ENCODE measurements at places on chromosomes 7 and 10.

DNA sequence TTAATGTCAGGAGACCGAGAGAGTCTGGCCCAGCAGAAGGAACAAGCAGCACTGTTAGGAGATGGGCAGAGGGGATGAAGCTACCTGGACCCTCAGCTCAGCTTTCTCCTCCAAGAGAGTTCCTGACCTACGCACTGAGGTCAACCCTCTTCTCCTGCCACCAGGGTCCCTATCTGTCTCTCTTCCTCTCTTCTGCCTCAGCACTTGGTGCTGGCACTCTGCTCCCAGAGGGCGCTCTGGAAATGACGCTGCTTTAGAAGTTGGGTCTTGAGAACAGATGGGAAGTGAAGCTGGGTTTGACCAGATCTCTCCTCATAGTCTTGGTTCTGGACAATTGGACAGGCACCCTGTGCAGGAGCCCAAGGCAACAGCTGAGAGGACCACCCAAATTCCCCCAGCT is 216.0 kb upstream of the AGK start:
- no peak for DNase-seq

DNA sequence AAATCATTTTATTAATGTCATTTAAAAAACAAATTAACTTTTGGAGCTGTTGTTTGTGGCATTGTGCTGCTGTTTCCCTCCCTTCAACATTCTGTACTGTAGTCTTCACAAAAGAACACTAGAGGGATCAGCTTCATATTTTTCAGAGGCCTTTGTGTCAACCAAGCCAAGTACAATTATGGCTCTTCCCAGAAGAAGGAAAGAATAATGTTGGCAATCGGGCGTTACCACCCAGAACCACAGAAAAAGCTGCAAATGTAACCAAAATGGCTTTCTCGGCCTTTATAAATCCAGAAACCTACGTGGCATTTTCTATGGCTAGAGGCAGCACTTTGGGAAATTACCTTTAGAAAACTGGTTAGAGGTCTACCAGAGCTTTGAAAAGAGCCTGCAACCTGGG is 98.8 kb upstream of the COL1A2 start:
- no peak for DNase-seq

DNA sequence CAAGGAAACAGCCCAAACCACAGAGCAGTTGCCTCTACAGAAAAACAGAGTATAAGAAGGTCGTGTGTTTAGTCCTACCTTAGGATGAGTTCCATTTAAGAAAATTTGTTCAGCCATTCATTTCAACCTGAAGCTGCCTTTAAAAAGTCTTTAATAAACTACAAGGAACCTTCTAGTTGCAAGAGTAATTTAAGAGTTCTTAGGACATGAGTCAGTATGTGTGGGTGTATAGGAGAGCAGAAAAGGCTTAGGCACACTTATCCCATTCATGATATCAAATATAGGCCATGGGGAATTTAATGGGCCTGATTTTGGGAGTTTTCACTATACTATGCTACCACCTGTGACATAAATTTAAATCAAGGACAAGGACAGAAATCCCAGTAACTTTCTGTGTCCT is 496.8 kb downstream of the TFEC start:
- no peak for DNase-seq

DNA sequence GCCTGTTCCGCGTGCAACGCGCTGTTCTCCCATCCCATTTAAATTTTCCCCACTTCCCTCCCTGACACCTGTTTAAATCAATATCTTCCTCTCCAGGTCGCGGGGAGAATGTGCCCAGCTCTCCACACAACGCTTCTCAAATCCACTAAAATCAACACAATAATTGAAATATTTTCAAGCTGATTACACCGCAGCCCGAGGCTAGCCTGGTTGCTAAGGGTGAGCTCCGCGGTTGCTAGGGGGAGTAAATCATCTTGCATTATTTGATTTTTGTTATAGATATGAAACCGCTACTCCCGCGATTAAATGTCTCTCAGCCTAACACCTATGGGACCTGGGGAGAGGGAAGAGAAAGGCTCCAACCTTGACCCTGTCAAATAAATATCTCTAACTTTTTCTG is 36.2 kb downstream of the UNCX start:
- no peak for DNase-seq

DNA sequence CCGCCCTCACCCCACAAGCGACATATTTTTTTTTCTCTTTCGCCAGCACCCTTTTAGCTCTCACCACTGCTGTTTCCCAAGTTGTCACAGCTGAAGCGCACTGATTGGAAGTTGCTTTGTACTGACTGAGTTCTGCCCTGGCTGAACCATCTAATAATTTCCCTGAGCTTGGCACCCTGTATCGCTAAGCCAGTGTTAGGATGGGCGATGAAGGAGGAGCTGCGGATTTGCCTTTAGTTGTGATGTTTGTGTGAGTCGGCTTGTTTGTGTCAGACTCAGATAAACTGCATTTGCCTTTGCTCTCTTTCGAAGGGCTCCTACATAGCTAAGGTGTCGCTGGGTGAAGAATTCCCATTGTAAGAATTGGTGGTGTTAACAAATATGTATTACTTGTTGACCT is 1.3 kb upstream of the ATXN7L1 start:
- DNase-seq, result no peak

GRCh38 chr10:69457771-69458237 is 6.5 kb downstream of the TSPAN15 start:
- no peak for DNase-seq

- no peak for DNase-seq
These were observed 64.7 kb downstream of the ADCY1 start for GRCh38 chr7:45638916-45639315.

DNA sequence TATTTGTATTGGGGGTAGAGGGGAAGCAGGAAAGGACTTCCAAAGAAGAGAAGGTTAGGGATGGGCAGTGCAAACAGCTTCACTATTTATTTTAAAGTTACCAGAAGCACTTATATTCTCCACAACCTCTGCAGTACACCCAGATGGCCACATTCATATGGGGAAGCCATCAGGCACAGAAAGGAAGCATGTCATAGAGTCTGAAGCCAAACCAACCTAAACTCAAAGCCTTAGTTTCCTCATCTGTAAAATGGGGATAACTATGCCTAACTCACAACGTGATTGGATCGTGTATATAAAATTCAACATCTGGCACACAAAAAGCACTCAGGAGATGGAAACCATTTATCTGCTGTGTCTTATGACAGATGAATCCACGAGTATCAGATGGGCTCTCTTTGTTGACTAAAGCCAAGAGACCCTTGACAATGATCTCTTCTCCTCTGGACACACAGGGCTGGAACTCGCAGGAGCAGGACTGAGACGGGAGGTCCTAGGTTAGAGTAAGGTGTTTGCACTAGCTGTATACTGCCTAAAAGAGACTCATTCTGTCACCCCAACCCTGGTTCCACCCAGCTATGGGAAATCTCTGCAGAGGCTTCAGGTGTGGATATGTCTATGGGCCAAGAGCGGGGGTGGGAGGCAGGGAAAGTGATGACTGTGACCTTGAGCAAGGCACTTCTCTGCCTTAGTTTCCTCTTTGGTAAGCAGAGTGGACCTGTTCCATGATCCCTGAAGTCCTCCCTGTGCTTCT is 1.8 kb downstream of the KIAA1549 start:
- DNase-seq, result no peak

DNA sequence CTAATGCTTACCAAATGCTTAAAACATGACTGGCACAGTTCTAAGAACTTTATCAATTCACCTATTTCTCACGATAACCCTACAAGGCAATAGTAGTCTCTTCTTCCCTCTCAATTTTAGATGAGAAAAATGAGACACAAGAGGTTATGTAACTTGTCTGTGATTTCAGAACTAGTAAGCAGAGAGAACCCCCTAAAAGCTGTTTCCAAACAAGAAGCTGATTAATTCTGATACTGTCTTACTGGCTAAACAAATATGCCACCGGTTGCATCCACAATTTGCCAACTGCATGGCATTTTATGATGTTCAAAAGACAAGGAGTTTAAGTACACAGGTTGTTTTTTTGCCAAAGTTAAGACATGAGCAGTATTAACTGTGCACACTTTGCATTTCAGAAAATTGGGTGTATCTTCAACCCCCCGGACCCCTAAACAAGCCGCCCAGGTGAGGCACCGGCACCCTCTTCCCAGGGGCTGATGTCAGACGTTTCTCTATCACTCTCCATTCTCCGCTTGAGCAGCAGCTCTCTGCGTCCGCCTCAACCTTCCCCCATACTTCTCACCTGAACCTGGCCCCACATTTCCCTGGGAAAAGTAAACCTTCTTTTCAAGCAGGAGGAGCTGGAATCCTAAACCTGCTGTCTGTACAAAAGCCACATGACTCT is 21.7 kb downstream of the RSU1 start:
- no peak for DNase-seq

DNA sequence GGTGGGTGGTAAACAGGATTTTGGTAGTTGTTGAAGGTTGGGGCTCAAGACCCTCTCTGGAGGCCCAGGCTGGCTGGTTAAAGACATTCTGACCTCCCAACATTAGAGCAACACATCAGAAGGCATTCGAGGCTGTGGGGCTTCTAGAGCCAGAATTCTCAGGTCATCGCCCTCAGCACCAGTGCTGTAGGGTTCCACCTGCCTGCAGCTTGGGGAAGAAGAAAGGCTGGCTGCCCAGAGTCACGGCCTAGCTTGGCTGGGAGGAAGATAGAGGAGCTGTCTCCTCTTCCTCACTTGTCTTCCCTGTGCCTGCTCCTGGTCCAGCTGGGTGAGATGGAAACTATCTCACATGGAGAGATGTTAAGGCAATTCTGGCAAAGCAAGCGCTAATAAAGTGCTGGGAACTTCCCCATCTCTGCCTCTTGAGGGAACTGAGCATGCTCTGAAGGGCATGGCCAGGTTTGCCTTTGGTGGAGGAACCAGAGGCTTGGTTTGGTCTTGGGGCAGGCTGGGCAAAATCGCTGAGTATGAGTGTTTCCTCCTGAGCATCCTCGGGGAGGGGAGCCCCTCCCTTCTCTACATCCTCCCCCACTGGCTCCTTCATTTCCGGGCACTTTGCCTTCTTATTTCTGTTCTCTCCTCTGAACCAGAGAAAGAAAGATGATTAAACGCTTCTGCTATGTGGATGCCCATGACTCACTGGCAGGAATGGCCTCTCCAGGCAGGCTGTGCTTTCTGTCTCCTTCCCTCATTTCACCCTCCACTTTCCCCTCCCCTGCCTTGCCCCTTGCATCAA is 509.0 kb upstream of the PODXL start:
- DNase-seq, result no peak

DNA sequence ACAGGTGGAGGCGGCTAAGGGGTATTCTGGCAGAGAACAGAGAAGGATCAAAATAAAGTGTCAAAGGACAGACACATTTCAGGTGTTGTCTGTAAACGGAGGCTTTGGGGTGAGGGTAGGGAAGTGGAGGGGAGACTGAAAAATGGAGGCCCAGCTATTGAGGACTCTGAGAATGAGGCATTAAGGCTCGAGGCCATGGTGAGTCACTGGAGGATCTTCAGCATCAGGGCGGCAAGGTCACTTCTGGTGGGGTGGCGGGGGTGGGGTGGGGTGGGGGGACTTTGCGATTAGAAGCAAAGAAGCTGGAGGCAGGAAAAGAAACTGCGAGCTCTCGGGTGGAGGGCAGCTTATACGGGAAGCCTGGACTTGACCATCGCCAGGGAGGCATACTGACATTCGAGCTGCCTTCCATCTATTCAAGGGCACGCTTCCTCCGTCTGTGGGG is 58.4 kb upstream of the PCGF5 start:
- no peak for DNase-seq

DNA sequence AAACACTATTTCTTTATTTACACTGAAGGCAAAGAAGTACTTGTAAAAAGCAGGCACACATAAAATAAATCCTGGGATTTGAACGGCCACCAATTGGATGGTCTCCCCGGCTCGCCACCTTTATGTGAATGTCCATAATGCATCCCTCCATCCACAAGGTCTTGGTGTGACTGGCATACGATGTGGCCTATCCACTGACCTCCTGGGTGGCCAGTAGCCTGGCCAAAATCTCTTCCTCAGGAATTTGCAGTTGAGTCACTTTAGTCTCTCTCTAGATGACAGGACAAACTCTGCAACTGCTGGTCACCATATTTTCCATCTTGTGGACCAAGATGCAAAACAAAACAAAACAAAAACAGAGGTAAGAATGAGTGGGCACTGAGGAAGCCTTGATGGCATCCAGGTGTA is 39.1 kb downstream of the CDK1 start:
- no peak for DNase-seq

GRCh38 chr10:88120075-88120474 is 256.6 kb downstream of the PTEN start:
- DNase-seq, result no peak

DNA sequence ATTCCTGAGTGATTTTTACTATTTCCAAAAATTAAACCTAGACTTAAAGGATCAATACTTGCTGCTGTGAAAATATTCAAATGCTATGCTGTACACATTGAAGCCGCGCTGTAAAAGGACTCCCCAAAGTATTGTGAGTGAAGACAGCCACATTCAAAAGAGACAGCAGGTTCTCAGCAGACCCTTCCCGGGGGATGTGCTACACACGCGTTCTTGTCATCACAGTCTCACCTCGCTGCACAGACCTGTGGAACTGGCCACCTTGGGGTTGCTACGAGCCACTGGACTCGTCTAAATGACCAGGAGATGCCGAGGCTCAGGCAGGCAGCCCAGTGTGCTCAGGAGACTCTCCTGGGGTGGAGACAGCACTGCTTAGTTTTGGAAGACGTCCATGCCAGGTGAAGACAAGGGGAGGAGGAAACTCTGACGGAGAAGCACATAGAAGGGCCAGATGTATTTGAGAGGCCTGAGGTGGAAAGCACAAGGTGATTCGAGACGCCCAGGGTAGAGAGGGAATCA is 367.7 kb upstream of the SHH start:
- no peak for DNase-seq

- no peak for DNase-seq
These were observed 173.6 kb downstream of the PTPRN2 start for GRCh38 chr7:158414002-158414401.

DNA sequence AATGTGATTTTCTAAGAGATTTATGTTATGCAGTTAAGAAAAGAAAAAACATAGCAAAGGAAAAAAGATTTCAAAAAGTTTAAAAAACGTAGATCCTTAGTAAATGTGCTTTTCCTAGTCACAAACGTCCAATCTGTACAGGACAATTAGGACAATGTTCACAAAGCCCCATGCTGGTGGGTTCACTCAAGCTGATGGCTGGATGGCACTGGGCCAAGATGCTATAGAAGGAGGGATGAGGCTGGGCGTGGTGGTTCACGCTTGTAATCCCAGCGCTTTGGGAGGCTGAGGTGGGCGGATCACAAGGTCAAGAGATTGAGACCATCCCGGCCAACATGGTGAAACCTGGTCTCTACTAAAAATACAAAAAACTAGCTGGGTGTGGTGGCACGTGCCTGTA is 22.1 kb downstream of the SVIL start:
- DNase-seq, result no peak

- no peak for DNase-seq
These were observed 83.5 kb downstream of the BRAF start for GRCh38 chr7:140841166-140841715.

- DNase-seq, result no peak
These were observed 33.7 kb downstream of the RAB18 start for GRCh38 chr10:27537787-27538186.

- no peak for DNase-seq
These were observed 70.5 kb upstream of the ABI1 start for GRCh38 chr10:26931223-26931622.
